ENCODE measurements at places on chromosomes 1 and 21.

DNA sequence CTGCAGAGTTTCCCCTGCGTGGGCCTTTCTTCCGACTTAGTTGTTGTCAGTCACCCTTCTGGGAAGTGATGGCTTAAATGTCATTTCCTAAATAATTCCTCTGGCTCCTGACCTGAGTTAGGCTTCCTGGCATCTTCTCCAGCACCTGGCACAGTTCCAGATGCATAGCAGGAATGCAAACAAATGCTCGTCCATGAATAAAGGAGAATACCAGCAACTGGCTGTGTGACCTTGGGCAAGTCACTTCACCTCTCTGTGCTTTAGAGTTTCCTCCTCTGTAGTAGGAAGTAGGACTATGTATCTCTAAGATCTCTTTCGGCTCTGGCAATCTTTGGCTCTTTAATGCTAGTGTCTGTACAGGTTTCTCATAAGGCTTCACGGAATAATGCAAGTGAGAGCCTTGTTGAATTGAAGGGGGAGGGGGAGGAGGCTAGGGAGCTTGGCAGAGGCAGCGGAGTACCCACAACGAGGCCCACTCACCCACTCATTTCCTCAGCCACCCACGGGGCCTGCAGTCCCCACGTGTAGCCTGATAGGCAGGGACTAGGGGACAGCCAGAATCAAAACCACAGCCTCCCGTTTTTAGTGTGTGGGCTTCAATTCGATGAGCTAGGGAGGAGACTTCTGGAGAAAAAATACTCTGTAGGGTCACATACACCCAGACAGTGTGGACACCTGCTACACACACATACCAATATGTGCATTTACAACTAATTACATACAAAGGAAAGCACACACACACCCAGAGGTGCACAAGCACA is 48.1 kb downstream of the TENT5C start:
- no peak for DNase-seq

DNA sequence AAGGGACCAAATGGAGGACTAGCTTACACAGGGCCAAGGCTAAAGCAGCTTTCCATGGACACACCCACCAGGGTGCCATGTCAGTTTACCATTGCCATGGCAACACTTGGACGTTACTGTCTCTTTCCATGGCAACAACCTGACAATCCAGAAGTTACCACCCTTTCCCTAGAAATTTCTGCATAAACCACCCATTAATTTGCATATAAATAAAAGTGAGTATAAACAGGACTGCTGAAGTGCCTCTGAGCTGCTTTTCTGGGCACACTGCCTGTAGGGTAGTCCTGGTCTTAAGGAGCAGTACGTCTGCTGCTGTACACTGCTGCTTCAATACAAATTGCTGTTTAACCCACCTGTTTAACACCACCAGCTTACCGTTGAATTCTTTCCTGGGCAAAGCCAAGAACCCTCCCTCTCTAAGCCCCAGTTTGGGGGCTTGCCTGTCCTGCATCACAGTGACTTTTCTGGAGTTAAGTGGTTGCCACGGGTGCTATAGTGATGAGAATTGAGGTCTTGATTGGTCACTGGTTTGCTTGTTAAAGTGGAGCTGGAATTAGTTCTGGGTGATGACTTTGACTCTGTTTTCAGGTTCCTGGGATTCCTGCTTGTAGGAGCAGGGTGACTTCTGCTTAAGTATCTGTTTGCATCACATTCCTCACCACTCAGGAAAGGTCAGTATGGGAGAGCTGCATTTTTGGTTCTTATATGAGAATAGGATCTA is 83.2 kb downstream of the CLDN17 start:
- DNase-seq = no peak

- DNase-seq = no peak
Observed at GRCh38 chr21:43266534-43266933, 97.7 kb downstream of the CRYAA start.

- DNase-seq = no peak
Observed at GRCh38 chr1:9922342-9922741, 12.3 kb upstream of the CTNNBIP1 start.

DNA sequence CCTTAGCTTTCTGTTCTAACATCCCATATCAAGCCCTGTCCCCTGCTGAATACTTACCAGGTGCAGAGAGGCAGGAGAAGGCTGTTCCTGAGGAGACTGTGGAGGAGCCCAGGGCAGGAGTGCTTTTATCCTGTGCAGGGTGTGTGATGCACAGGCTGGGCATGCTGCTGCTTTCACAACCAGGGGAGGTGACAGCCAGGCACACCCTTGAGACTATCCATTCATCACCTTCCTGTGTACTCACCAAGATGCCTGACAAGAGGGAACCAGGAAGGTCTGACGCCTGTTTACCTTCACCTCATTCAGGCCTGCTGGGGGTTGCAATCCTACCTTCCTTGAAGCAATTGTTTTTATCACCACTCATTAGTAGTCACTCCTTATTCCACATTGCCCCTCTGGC is at the start of gene LCE3E:
Gene LCE3E, minus strand, starts transcription at position 100 of the 400 bp plus-strand sequence. CDS start 572 bp downstream, outside the sequence.
- no peak for DNase-seq
